ENCODE measurements at places on chromosomes 1 and 21.

- no peak for DNase-seq
Observed at GRCh38 chr21:26142363-26142762, 28.2 kb downstream of the APP start.

GRCh38 chr1:81437213-81437612, 363.5 kb upstream of the ADGRL2 start:
- DNase-seq: no peak

- no peak for DNase-seq
Observed at GRCh38 chr1:176847052-176847451, 317.5 kb downstream of the ASTN1 start.

- DNase-seq: no peak
Observed at GRCh38 chr1:183484851-183485250, 12.6 kb downstream of the SMG7 start.

DNA sequence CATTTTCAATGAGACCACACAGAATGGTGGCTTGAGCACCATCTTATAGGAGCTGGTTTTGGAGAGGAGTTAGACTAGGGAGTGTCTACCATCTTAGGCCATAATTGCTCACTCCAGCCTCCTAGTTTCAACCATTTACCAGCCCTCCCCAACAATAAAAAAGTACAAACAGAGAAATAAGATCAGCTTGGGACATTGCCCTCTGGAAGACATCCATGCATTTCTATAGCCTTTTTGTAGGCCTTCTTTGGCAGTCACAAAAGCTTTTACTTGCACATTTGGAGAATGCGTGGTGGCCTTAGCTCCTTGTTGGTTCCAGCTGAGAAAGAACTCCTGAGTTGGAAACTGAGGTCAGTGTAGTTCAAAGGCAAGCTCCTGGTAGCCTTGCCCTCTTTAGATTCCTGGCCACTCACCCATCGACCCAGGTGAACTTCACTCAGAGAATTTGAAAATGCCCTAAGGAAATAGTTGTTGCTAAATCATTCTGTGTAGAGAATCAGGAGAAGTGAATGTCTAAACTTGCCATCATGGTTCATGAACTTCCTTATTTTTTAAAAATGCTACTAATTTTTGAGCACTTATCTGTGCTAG, 301.7 kb upstream of the PROX1 start:
- no peak for DNase-seq

DNA sequence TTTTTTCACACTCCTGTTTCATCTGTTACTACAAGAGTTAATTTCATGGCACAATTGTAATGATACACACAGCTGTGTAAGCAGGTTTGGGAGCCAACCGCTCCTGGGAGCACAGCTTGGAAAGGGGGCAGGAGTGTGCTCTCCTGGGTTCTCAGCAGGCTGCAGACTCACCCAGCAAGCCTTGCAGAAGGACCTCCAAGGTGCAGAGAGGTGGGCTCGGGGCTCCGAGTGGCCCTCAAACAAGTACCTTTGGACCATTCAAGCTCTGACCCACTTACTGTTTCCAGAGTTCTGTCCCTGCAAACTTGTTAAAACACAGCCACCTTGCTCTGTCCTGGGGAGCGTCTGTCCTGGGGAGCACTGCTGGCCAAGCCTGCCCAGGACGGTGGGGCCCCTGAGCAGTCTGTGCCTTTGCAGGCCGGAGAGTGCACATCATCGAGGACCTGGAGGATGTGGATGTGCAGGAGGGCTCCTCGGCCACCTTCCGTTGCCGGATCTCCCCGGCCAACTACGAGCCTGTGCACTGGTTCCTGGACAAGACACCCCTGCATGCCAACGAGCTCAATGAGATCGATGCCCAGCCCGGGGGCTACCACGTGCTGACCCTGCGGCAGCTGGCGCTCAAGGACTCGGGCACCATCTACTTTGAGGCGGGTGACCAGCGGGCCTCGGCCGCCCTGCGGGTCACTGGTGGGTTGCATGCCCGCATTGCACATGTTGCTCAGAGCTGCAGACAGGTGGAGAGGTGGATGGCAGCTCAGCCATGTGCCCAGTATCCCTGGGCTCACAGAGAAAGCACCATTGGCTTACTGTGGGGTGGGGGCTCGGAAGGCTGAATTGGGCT, 78.0 kb downstream of the OBSCN start:
- DNase-seq: no peak

- no peak for DNase-seq
Observed at GRCh38 chr1:17287130-17287776, 20.7 kb upstream of the PADI4 start.

DNA sequence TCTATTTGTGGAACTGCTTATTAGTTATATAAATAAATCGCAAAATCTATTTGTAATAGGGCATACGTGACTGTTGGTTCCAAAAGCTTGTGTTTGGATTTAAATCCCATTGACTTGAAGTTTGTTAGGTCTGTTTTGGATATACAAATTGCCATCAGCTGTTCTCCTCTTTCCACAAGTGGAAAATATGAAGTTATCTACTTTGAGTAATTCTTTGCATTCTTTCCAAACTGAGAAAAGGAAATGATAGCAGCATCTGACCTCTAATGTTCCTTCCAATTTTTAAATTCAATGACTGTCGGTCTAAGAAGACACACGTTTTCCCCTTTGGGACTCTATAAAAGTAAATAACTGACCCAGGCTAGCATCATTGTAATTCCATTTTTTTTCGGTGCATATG, 165.7 kb upstream of the SGIP1 start:
- DNase-seq: no peak

DNA sequence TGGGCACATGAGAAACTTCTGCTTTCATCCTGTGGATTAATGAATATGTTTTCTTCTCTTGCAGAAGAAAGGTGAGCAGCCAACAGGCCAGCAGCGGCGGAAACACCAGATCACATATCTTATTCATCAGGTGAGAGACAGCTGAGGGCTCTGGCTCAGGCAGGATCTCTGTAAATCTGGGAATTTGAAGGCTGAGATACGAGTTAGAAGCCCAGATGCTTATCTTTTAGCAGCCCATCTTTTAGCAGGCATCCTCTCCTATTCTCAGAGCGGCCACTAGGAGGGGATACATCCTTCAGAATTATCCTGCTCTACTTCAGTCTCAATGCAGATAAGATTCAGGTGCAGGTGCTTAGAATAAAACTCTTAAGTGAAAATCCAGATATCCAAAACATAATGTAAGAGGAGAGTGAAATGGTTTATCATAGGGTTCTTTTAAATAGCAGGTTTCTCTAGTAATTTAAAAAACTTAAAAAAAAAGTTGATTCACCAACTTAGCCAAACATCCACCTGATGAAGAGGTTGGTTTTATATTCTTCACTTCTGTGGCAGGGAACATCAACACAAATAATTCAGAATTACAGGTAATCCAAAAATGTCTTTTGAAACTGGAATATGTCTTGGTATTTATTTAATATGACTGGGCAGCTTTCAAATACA, 19.3 kb downstream of the SH2D2A start:
- DNase-seq: no peak

DNA sequence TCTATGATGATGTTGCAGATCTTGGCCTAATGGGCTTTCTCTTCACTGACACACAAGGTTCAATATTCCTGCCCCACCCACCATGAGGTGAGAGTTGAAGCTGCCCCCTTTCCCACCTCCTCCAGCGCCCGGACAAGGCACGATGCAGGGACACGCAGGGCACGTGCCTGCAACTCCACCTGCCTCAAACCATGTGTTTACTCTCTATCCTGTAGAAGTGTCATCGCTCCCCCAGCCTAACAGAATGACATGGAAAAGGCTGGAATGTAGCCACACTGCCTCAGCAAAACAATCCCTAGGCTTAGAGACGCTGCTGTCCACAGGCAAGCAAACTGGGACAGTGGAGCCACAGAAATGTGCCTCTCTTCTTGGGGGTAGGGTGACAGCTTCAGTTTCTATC, 92.9 kb upstream of the SOD1 start:
- DNase-seq: no peak

GRCh38 chr1:73593364-73593763, 604.6 kb downstream of the LRRIQ3 start:
- no peak for DNase-seq

- DNase-seq: no peak
Observed at GRCh38 chr1:89687254-89687653, 54.3 kb downstream of the LRRC8C start.

- no peak for DNase-seq
Observed at GRCh38 chr1:61299463-61299862, 217.1 kb downstream of the NFIA start.

DNA sequence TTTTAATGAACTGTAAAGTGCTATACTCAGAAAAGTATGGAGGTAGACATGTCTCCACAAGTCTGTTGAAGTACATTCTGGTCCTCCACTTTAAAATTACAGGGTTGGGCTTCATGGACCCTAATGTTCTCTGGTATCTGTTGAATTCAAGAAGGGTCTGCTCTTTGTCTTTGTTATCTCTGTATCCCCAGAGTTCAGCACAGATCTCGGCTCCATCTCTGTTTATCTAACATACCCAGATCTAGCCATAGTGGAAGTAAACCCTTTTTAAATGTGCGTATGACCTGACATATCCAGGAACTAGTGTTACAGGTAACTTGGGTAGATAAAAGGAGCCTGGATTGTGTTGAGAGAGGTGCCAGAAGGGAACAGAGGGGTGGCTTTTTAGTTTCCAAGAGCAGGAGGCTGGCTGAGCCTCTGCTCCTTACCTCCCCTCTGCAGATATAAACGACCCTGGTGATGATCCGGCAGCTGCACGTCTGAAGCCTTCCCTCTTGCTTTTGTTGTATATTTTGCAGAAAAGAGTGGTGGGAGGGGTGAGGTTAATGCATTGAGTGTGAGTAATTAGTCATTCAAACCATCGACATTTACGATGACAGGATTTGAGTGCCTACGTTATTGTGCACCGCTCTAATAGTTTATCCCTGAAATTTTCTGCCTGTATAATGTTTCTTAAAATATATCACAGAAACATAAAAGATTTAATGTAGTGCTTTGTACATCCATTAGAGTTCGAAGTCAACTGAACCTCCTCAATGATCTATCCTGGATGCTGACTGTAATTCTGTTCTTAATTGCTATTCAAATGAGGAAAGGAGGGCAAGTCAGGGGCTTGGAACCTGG, 30.8 kb downstream of the ELAVL4 start:
- DNase-seq: no peak

GRCh38 chr1:26350701-26351589, 3.0 kb downstream of the CRYBG2 start:
- no peak for DNase-seq

DNA sequence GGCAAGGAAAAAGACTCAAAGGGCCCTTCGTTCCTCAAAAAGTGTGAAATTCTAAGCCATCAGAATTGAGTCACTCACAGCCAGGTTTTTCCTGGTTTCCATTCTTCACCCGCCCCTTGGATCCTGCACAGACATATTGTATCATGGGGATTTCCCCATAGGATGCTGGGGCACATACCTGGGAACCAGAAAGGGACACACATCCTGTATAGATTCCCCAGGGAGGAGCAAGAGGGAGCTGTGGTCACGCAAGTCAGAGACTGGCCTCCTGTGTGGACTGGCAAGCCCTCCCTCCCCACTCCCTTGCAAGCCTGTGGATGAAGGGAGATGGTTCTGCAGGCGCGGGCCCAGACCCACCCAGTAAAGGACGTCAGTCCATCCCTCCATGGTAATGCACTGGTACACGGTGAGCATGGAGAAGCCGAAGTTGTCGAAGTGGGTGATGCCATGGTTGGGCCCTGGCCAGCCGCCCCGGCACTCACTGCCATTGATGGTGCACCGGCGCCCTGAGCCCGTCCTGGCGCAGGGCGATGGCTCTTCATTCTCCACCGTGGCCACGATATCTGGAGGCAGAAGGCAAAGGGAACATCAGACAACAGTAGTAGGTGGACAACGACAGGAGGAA, 23.2 kb downstream of the CACNA1S start:
- DNase-seq: no peak

DNA sequence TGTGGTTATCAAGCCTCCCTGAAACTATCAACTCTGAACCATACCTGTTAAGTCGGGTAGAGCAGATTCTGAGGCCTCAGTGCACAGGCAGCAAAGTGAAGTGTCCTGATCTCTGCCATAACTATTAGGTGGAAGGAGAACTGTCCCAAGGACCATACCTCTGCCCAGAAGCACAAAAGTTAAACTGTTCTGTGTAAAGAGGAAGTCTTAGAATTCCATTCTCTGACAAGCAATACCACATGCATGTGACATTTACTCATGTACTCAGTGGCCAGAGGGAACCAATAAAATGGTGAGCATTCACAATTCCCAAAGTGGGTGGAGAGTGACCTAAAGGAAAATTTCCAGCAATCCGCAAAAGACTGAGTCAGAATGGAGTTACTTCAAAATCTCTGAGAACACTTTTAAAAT, 61.0 kb downstream of the TOR3A start:
- DNase-seq: no peak

DNA sequence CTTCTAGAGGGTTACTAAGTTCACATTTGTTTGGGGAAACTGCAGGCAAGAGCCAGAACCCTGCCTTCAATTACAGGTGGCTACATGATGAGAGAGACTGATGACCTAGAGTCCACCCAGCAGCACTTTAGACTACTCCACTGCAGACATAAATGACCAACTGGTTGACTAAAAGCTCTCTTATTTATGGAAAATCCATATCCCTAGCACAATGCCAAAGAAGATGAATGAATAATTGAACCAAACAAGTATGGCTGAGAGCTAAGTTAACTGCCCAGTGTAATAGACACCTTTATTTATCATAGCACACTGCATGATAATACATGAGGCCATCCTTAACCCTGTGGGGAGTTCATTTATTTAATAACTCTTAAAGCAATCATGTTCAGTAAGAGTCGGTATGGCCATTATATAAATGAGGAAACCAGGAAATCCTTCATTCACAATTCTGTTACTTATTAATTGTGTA, 60.4 kb downstream of the IL12RB2 start:
- DNase-seq: no peak

- DNase-seq: no peak
Observed at GRCh38 chr1:99374109-99374508, 109.8 kb downstream of the PLPPR4 start.

DNA sequence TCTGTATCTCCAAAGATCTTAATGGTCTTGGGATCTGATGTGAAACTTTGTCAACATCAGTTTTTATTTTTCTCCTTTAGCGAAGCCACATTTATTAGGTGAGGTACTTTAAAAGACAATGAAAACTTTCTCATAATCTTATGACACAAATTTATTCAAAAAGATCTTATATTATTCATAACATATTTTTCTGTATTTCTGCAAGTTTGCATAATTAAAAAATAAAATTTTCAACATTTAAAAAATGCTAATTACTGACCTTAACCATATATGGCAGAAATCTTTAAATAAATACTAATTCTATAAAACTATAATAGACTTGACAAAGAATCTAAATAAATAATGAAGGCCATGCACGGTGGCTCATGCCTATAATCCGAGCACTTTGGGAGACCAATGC, 72.5 kb downstream of the PRPF38A start:
- no peak for DNase-seq

DNA sequence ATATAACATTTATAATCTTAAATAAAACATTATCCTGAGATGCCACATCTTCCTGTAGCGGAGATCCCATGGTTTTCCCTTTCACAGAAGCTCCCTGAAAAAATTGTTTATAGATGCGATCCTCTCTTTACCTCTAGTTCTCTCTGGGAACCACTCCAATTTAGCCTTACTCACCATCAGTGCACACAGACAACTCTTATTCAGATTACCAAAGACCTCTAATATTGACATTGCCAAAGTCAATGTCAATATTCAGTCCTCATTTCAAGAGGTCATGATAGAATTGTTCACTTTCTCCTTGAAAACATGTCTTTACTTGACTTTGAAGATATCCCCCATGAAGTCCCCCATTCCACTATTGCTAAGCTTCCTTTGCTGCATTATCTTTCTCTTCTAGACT, 248.8 kb downstream of the CTH start:
- no peak for DNase-seq

All from activated naive CD4-positive, alpha-beta T cell (primary cell).